ENCODE measurements at places on chromosomes 4 and X.

- peak; percentile 17 for DNase-seq
Measured at GRCh38 chrX:120561634-120562568, 1.1 kb upstream of the CUL4B start.

- no peak for DNase-seq
Measured at GRCh38 chrX:17292111-17292527, 82.9 kb upstream of the NHS start.

- DNase-seq: no peak
Measured at GRCh38 chr4:169279108-169279507, 8.4 kb upstream of the SH3RF1 start.

DNA sequence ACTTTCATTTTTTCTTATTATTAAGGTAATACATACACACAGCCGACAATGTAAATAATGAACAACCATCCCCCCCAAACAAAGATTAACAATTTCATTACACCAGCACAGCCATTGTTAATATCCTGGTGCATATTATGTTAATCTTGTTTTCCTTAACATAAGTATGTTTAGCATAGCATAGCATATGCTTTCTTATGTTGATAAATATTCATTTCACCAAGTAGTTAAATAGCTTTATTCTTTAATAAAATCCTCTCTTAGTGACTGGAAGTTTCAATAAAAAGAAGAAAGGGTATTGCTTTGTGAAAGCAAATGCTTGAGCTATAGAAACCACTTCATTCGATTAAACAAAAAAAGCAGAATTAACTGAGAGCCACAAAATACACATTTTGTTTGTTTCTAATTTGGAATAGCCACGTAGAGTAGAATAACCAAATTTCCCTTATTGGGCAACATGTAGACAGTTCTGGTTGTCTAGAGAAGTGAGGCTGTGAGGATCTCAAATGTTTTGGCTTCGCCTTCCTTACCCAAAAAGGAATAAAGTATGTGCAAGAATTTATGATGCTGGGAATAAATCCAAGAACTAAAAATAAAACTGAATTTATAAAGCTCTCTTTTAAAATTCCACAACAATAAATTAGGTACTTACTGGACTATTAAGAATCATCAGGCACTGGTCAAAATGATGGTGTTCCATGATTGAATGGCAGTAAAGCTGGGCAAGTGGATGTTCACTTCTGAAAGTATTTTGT is 118.0 kb downstream of the PDE5A start:
- no peak for DNase-seq

DNA sequence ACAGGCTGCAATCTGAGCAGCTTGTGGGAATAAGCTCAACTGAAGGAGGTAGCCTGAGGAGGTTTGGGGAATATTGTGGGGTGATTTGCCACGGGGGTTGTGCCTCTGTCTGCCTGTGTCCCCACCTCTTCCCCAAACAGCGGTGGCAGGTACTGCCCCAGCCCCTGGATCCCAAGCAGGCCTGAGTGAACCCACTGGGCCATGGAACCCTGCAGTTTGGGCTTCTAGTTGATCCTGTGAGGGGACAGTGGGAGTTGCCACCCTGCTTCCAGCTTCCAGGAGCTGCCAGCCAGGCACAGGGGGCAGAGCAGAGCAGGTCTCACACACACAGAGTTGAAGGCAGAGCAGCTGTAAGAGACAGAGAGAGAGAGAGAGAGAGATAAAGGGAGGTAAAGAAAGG is 97.4 kb downstream of the PJA1 start:
- no peak for DNase-seq

GRCh38 chr4:139209470-139210063 is 32.5 kb upstream of the ELF2 start:
- no peak for DNase-seq
